IPS DF 19.7 (cell line): ENCODE measurements at places on chromosomes 7 and 10.

DNA sequence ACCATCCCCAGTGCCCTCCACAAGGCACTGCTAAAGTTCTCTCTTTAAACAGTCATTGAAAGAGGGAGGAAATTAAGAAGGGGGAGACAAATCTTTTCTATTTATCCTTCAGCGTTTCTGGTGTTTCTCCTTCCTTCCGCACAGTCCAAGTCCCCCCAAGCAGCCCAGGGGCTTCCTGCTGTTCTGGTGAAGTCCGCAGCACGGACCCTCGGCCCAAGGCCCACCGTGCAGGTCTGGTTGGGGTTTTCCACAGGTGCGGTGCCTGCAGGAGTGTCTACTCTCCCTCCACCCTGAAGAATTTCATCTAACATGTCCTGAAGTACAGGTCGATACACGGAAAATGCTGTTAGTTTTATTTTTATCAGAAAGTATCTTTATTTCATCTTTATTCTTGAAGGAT, 34.1 kb upstream of the KNDC1 start:
- DNase-seq: no peak

DNA sequence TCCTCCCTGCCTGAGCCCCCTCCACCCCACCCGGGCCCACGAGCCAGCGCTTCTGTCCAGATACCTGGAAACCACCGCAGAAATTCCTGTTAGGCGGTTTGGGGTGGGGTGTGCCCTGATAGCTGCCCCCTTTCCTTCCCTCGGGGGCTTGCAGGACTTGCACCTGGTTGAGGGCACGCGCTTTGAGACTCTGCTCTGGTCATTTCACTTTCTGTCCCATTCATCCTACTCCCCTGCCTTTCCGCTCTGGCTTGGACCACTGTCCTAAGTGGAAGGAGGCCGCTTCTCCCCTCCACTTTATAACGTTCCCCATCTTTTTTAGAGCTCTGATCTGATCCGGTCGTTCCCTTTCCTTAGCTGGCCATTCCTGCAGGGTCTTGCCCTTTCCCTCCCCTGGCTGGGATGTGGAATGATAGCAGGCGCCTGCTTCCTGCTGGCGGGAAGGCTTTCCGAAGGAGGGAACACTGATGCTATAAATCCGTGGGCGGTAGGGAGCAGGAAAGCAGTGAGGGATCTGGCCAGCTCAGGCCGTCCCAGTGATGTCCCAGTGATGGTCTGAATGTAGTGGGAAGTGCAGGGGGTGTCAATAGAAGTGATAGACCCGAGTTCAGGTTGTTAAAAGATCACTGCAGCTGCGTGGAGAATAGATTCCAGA, 852 bp upstream of the PRKAR1B start:
- no peak for DNase-seq

DNA sequence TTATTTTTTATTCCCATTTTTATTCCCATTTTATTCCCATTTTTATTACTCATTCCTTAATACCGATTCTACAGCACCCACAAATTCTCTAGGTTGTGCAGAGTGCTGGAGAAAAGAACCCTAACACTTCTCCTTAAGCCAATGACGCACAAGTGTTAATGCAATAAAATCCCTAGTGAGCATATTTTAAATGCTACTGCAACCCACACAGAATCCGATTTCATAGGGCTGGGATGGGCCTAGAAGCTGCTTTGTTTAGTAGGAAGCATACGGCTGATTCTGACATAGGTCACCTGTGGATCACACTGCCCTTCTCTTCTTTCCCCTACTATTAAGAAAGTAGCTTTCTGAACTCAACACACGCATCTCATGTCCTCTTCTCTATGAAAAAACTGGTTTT, 45.1 kb upstream of the CABCOCO1 start:
- no peak for DNase-seq

DNA sequence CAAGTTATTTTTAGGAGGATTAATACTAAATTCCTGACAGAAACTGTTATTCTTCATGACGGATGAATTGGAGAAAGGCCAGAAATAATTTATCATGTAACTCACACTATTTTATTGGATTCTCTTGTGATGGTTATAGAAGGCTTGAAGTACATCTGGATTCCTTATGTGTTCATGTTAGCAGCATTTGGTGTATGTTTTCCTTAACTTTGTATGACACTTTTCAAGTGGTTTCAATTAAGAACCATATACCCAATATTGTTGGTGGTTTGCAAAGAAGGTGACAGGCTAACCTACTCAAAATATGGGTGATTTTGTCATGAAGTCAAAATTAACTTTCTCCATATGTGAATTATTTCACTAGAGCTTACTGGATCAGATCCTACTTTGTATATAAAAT, 532.2 kb upstream of the CNTNAP2 start:
- no peak for DNase-seq

- no peak for DNase-seq
These were observed 83.3 kb downstream of the CPXM2 start for GRCh38 chr10:123808286-123808685.

DNA sequence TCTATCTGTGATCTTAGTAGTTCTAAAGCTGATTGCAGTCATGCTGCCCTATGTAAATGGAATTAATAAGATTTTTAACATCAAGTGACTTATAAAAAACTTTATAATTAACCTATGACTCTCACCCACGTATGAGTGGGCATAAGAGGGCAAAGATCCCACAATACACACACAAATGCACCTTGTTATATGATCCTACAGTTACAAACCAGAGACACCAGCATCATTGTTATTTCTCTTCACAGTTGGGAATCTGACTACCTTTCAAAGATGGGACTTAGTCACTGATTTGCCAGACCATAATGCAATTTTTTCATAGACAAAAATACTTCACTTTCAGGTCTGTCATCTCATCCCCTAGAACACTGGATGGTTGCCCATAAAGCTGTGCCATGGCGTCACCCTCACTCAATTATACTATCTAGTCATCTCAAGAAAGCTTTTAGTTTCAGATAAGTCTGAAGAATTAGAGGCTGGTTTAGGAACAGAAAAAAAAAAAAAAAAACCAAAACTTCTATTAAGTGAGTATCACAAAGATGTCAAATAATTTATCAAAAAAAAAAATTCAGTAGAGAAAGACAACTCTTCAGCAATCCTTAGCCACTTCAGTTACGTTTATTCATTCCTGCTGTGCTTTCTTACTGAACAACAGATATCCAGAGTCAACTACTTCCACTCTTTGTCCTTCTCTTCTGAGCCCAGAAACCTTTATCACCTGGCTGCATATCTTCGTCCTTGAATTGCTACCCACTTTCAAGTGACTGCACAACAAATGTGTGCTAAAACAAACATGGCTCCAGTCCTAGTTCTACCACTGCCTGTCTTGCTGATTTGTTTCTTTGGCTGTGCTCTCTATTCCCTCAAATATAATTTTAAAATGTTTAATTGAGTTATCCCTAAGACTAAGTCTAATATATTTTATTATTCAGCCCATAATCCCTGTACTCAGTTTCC, 175.0 kb upstream of the CHRM2 start:
- no peak for DNase-seq

DNA sequence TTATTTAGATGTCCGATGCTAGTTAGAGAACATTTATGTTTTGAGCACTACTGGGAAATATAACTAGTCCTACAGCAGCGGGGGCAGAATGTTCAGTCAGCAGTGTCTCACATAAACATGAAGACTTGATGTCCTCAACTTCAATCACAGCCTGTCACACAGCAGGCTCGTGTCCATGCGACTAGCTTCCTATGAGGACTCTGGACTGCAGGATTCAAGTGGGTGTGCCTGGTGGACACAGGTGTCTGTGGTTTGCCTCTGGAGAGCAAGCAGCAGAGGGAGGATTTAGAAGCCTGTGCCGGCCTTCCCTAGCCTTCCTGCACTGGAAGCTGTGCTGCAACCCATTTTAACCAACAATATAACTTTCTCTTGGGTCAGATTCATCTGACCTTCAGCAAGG, 30.0 kb upstream of the LANCL2 start:
- no peak for DNase-seq

- no peak for DNase-seq
These were observed 164.1 kb upstream of the C1GALT1 start for GRCh38 chr7:7018290-7018689.

GRCh38 chr10:114872519-114873087, 51.0 kb downstream of the FHIP2A start:
- DNase-seq: no peak

DNA sequence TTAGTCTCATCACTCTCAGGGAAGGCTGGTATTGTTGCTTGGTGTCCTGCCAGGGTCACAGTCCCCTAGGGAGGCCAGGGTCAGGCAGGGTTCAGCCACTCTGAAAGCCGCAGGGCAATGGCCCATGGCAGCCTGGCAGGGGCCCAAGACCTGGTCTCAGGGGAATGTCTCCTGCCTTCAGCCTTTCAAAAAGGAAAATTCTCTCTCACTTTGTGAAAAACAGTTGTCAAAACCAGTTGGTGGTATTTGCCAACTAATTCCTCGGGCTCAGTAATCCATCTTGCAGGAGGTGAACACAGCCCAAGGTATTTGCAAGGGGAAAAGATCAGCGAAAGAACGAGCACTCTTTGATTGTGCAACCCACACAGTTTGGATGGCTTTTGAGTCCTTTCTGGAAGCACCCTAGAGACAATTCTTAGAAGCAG, 101.5 kb downstream of the JCAD start:
- no peak for DNase-seq

- no peak for DNase-seq
These were observed 323.0 kb upstream of the AOAH start for GRCh38 chr7:37047260-37047659.

DNA sequence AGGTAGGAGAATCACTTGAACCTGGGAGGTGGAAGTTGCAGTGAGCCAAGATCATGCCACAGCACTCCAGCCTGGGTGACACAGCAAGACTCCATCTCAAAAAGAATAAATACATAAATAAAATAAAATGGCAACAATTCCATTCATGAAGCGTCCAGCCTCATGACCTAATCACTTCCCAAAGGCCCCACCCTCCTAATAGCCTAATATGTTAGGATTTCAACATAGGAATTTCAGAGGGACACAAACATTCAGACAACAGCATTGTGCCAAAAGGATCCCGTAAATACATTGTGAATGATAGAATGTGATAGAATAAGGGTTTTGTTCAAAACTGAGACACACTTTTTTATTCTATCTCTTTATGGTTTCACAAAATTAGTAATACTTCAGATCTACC, 90.3 kb downstream of the FAM107B start:
- no peak for DNase-seq

- DNase-seq: peak; percentile 33
These were observed 15.5 kb downstream of the STX1A start for GRCh38 chr7:73703757-73704639.

- no peak for DNase-seq
These were observed 65.9 kb upstream of the CC2D2B start for GRCh38 chr10:95841661-95842498.

- DNase-seq: no peak
These were observed 2.7 kb downstream of the ANKRD16 start for GRCh38 chr10:5887029-5887428.
